Heart right ventricle (tissue), 16 donors: ENCODE measurements at places on chromosomes 12 and 14. TPM values are rescaled to one million over a fixed set of nuclear protein-coding genes. Genes with fewer than 3 reads are reported as not detected.
A peak's percentile ranks its signal among the peaks of the same experiment; 100 is the strongest.

GRCh38 chr12:100248886-100249285 is 18.0 kb downstream of the DEPDC4 start:
- H3K36me3 ChIP-seq = no peaks in the 10 kb centered on the region
- H3K27me3 ChIP-seq = no peaks in the 10 kb centered on the region
- no peak overlapping the region for H3K4me3 ChIP-seq

- H3K4me3 ChIP-seq = no peak overlapping the region
- no peaks in the 10 kb centered on the region for H3K27me3 ChIP-seq
- DNase-seq = peak; percentile 41
- peak overlapping the region; percentile 47 for H3K27ac ChIP-seq
- no peaks in the 10 kb centered on the region for H3K4me1 ChIP-seq
- H3K36me3 ChIP-seq = peaks cover 2% of the 10 kb centered on the region
Measured at GRCh38 chr14:90274808-90275457, 18.6 kb downstream of the PSMC1 start.

DNA sequence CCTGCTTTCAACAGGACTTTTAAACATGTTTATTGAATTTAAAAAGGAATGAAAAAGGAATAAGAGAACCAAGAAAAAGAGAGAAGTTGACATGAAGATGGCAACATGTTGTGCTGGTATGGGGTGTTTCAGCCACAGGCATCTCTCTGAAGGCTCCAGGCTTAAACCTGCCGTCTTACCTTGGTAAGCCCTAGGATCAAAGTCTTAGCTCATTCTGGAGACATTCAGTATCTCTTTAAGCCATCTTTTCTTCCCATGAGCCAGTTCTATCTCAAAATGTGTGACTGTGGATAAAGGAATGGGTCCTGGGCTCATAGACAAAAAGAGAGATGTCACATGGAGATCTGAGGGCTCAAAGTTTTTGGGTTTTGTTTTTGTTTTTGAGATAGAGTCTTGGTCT is 1.6 kb upstream of the TFCP2 start:
- DNase-seq = no peak
- H3K36me3 ChIP-seq = no peaks in the 10 kb centered on the region
- H3K4me1 ChIP-seq = peaks cover 3% of the 10 kb centered on the region
- no peak overlapping the region for H3K4me3 ChIP-seq
- H3K27ac ChIP-seq = no peak overlapping the region

GRCh38 chr14:22122227-22122818 is 448.7 kb upstream of the OR4E1 start:
- no peak for DNase-seq
- no peaks in the 10 kb centered on the region for H3K4me1 ChIP-seq
- no peaks in the 10 kb centered on the region for H3K36me3 ChIP-seq
- H3K4me3 ChIP-seq = no peak overlapping the region
- no peak overlapping the region for H3K27ac ChIP-seq
- peaks cover 5% of the 10 kb centered on the region for H3K27me3 ChIP-seq

DNA sequence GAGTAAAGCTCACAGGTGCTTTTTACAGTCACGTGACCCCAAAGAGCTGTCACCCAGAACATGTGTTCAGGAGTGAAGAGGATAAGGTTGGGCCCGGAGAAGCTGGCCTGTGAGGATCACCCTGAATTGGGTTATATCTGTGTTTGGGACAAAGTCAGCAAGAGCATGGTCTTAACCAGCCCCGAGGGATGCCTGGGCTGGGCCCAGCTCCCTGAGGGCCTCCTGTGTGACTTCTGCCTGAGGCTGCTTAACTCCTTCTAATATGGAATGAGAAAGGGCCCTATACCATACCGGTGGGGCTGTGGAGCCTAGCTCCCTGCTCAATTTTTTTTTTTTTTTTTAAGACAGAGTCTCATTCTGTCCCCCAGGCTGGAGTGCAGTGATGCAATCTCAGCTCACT is 2.5 kb downstream of the CDCA4 start:
- no peak overlapping the region for H3K4me3 ChIP-seq
- no peaks in the 10 kb centered on the region for H3K27me3 ChIP-seq
- peaks cover 32% of the 10 kb centered on the region for H3K4me1 ChIP-seq
- H3K27ac ChIP-seq = no peak overlapping the region
- no peak for DNase-seq

DNA sequence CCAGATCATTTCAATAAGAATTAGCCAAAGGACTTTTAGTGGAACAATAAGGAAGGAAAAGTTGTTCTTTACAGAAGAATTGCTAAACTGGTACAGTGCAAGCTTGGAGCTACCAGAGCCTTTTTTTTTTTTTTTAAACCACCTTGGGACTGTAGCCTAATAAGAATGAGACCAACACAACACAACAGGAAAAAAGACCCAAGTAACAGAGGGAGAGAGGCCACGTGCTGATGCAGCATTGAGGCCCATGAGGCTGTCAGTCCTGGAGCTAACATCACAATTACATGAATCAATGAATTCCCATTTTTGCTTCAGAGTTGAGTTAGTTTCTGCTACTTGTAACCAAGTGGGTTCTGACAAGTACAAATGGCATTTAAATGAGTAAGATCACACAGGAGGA is 149.0 kb upstream of the EEA1 start:
- no peaks in the 10 kb centered on the region for H3K36me3 ChIP-seq
- H3K27me3 ChIP-seq = no peaks in the 10 kb centered on the region
- H3K27ac ChIP-seq = no peak overlapping the region
- DNase-seq = no peak
- H3K4me1 ChIP-seq = no peaks in the 10 kb centered on the region

DNA sequence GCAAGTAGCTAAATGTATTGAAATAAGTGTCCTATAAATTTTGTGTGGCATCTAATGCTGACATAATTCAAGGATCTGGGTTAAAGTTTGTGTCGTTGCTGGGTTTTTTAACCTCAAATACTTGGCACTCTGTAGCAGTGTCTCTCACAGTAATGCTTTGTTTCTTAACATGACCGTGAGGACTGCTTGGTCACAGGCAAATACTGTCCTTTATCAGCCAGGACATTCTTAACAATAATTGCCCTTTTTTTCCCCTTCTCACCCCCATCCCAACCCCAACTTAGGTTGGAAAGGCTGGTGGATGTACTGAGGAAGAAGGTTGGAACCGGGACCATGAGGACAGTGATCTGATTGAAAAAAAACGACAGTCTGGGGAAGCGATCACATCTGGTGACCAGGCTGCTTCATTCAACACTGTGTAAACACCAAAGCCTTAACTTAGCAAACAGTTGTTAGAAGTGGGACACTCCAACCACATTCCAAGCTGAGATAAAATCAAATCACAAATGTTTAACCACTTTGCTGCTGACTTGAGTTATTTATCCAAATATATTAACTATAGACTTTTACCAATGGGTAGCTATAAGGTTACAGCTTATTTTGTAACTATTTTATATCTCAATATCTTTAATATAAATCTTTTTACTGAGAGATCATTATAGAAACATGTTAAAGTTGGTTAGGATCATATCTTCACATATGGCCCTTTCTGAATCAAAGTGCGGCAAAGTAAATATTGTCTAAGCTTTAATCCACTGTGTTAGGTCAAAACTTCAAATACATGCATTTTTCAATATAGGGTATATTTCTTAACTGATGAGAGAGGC is 48.2 kb downstream of the FOXA1 start:
- no peaks in the 10 kb centered on the region for H3K36me3 ChIP-seq
- DNase-seq = no peak
- no peak overlapping the region for H3K4me3 ChIP-seq
- no peaks in the 10 kb centered on the region for H3K27me3 ChIP-seq
- H3K27ac ChIP-seq = no peak overlapping the region
- no peaks in the 10 kb centered on the region for H3K4me1 ChIP-seq

- no peak for DNase-seq
- no peak overlapping the region for H3K27ac ChIP-seq
- no peak overlapping the region for H3K4me3 ChIP-seq
- no peaks in the 10 kb centered on the region for H3K36me3 ChIP-seq
- no peaks in the 10 kb centered on the region for H3K4me1 ChIP-seq
Measured at GRCh38 chr12:18955594-18955993, 173.9 kb upstream of the PLEKHA5 start.

DNA sequence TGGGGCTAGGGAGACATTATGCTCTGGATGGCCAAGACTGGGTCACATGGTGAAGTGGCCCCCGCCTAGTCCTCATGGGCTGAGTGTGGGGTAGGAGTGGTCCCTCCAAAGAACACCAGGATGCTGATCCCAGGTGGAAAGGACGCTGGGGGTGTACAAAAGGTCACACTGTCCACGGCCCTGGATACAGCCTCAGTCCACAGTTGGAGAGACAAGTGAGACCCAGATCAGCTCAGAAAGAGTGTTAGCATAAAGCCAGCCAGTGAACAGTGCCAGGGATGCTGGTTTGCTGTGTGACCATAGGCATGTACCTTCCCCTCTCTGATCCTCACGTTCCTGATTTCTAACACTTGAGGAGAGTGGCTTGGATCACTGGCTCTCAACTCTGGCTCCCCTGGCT is 13.4 kb upstream of the OAS2 start:
- H3K27ac ChIP-seq = no peak overlapping the region
- DNase-seq = no peak
- no peaks in the 10 kb centered on the region for H3K4me1 ChIP-seq
- no peaks in the 10 kb centered on the region for H3K27me3 ChIP-seq
- peaks cover 99% of the 10 kb centered on the region for H3K36me3 ChIP-seq

GRCh38 chr14:75044322-75044721 is 6.9 kb downstream of the MLH3 start:
- H3K27me3 ChIP-seq = no peaks in the 10 kb centered on the region
- no peaks in the 10 kb centered on the region for H3K36me3 ChIP-seq
- DNase-seq = no peak
- H3K4me1 ChIP-seq = peaks cover 19% of the 10 kb centered on the region
- no peak overlapping the region for H3K27ac ChIP-seq

- no peak overlapping the region for H3K27ac ChIP-seq
- no peaks in the 10 kb centered on the region for H3K36me3 ChIP-seq
- no peaks in the 10 kb centered on the region for H3K27me3 ChIP-seq
- peak; percentile 32 for DNase-seq
Measured at GRCh38 chr12:8687846-8688601, 9.8 kb upstream of the RIMKLB start.

DNA sequence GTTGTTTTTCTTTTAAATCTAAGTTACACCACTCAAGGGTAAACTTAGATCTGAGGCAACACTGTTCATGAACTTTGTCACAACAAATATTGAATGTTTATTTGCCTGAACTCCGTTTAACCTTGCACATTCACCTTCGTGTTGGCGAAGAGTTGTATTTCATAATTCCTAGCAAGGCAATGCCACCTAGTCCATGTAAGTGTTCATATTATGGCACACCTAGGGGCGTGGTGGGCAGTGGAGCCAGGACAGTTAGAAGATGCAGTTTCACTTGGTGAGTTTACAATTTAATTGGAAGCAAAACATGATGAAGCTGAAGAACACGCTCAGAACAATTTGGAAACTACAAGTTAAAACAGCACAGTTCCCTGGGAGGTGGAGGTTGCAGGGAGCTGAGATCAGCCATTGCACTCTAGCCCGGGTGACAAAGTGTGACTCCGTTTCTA is 30.4 kb upstream of the GNPNAT1 start:
- H3K36me3 ChIP-seq = no peaks in the 10 kb centered on the region
- no peak overlapping the region for H3K4me3 ChIP-seq
- peaks cover 9% of the 10 kb centered on the region for H3K4me1 ChIP-seq
- no peak overlapping the region for H3K27ac ChIP-seq

DNA sequence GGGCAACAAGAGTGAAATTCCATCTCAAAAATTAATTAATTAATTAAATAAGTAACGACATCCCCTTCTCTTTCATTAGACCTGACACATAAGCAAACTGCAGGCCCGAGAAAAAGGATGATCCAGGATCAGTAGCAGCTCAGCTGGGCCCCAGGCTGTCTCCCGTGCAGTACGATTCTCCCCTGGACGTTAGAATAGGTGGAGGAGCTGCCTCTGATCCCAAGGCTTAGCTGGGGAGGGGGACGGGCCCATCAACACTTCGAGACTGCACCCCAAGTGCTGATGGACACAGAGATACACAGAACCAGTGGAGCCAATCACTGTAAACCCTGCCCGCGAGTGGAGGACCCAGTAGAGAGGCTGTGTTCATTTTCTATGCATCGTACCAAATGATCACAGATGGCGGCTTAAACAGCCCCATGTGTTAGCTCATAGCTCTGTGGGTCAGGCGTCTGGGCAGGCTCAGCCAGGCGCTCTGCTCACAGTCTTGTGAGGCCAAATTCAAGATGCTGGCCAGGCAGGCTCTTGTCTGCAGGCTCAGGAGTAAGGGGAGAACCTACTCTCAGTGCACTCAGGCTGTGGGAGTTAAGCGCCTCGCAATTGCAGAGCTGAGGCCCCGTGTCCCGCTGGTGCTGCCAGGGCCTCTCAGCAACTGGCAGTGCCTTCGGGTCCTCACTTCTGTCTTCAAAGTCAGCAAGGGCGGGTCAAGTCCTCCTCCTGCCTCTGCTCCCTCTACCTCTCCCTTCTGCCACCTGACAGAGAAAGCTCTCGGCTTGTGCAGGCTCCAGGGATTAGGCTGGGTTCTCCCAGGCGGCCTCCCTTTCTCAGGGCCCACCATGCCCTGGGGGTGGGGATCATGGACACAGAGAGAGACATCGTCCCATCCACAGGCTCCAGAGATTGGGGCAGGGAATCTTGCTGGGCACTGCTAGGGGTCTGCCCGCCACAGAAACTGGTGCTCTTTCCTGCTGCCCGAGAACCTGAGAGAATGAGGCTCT is 26.4 kb downstream of the RIMBP2 start:
- peaks cover 40% of the 10 kb centered on the region for H3K27me3 ChIP-seq
- no peak overlapping the region for H3K4me3 ChIP-seq
- H3K4me1 ChIP-seq = no peaks in the 10 kb centered on the region
- no peak overlapping the region for H3K27ac ChIP-seq

GRCh38 chr14:71049435-71050133 is 142.3 kb downstream of the PCNX1 start:
- no peaks in the 10 kb centered on the region for H3K4me1 ChIP-seq
- peaks cover 36% of the 10 kb centered on the region for H3K36me3 ChIP-seq
- no peak overlapping the region for H3K4me3 ChIP-seq

GRCh38 chr12:32512379-32512778 is 113.0 kb downstream of the FGD4 start:
- no peaks in the 10 kb centered on the region for H3K27me3 ChIP-seq
- H3K4me3 ChIP-seq = no peak overlapping the region
- no peak for DNase-seq

DNA sequence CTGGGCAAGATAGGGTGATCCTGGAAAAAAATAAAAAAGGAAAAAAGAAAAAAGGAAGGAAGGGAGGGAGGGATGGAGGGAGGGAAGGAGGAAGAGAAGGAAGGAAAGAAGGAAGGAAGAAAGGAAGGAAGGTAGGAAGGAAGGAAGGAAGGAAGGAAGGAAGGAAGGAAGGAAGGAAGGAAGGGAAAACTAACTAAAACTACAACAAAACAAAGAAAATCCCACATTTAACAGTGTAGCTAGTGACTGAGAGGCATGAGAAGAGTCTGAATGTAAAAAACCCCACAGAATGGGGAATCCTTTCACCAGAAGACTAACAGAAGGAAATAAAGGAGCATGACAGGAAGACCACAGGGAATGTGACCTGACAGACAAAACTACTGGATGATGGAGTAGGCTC is 345.7 kb downstream of the NOVA1 start:
- DNase-seq = no peak
- H3K36me3 ChIP-seq = no peaks in the 10 kb centered on the region
- no peaks in the 10 kb centered on the region for H3K27me3 ChIP-seq
- no peak overlapping the region for H3K4me3 ChIP-seq

The RNASE1 gene
- 126 TPM for total RNA-seq

The KRT81 gene
- total RNA-seq = not detected

The PCED1B gene
- 1.4 TPM for total RNA-seq
